ENCODE measurements at places on chromosomes 11 and 22.

DNA sequence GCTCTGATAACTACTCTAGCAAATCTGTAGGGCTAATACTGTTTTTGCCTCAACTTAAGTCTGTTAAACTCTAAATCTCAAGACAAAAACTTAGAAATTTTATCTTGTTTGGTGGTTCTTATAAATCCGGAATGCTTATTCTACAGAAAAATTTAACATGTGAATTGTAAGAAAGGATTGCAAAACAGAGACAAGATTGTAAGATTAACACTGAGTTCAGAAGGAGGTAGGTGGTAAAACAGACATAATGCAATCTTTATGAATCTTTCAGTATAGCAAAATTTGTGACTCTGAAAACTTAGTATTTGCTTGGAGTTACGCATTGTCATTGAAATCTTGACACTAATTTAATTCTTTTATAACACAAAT lies 263.9 kb downstream of the SBF2 start:
- DNase-seq = no peak

GRCh38 chr11:74952752-74953151 lies 3.7 kb downstream of the SPCS2 start:
- no peak for DNase-seq

DNA sequence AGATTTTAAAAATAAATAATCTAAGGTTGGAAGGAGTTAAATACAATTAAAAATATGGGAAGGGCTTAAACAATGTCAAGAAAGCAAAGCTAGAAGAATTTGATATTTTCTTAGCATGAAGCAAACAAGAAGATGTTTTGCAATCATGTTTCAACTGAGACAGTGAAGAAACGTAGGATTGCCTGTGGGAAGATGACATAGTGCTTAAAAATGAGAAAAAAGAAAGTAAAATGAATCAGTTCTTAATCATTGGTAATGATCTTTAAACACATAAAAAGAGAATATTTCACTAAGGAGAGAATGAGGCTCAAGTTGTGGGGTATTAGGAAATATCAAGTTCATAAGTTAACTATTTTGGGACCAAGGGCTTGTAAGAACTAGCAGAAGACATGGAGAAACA lies 855.0 kb downstream of the METTL15 start:
- no peak for DNase-seq

DNA sequence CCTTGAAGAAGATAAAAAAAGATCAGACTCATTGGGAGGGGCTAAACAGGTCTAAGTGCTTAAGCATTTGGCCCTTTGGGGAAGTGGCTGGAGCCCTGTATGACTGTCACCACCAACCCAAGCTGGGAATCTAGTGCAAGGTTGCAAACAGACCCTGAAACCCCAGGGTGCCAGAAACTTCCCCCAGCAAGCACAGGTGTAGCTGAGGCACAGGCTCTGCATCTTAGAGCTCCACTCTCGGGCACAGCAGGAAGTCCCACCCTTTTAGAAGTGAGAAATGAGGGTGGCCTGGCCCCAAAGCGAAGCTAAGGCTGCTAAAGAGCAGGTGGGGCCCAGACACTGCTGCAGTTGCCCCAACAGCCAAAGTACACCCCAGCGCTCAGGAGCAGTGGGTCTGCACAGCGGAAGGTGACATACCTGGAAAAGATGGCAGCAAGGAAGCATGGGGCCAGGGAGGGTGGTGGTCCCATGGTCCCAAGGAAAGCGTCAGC lies 5.8 kb upstream of the KDM2A start:
- DNase-seq = no peak

- DNase-seq = no peak
These were observed 7.5 kb downstream of the MALAT1 start for GRCh38 chr11:65506290-65506771.

DNA sequence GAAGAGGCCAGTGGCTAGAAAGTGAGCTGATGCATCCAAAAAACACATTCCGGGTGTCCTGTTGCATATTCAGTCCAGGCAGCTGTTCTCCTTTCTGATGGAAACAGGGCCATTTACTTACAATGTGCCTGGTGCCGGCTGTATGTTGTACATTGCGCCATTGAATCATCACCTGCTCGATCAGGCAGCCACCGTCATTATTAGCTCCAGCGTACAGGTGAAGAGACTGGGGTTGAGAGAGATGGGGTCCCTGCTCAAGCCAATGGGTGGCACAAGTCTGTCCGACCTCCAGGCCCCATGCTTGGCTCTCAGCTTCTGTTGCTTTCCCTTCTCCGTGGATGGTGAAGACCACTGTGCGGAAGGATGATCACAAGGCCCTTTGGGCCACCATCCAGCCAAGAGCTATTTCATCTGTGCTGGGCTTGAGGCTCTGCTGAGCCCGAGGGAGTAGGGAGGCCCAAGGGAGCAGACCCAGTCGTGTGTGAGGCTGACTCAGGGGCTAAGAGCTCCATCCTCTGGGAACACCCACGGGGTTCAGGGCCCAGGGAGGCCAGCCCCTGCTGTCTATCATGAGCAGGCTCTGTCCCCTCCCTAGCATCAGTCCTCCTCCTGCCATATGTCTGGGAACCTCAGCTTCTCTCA lies 20.7 kb upstream of the EMID1 start:
- DNase-seq = no peak

DNA sequence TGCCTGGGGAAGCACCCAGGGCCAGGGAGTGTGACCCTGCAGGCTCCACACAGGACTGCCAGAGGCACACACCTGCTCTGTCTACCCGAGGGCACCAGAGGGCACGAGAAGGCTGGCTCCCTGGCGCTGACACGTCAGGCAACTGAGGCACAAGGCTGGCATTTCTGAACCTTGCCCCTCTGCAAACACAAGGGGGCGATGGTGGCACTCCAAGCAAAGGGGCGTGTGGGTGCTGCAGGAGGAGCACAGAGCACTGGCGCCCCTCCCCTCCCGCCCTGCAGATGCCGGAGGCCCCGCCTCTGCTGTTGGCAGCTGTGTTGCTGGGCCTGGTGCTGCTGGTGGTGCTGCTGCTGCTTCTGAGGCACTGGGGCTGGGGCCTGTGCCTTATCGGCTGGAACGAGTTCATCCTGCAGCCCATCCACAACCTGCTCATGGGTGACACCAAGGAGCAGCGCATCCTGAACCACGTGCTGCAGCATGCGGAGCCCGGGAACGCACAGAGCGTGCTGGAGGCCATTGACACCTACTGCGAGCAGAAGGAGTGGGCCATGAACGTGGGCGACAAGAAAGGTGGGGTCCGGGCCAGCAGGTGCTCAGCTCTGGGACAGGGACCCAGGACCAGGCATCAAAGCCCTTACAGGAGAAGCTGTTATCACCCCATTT lies 20.8 kb upstream of the TXNRD2 start:
- DNase-seq = peak; percentile 12

- no peak for DNase-seq
These were observed 18.6 kb downstream of the BDNF start for GRCh38 chr11:27681664-27682063.

DNA sequence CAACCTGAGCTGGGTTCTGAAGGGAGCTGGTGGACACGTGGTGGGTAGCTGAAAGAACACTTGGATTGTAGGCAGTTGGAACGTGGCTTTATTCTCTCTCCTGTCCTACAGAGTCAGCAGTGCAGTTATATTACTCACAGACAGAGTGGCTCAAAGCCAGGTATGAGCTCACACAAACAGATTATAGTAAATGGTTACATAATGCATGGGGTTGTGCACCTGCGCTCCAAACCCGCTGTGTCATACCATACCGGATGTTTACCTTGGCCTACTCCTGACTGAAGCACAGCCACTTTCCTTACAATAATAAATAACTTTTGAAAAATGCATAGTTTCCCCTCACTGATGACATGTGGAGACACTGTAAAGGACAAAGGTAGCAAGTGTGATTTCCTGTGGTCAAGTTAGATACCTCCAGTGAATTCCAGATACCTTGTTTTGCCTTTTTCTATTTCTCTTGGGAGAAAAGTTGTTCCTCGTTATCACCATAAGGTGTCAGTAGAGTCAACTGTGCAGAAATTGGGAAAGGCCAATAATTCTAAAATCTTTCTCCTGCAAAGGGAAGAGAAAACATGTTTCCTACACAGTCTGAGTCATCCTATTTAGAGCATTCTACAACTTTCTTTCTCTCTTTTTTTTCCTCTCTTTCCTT lies 13.5 kb downstream of the MS4A6A start:
- no peak for DNase-seq

DNA sequence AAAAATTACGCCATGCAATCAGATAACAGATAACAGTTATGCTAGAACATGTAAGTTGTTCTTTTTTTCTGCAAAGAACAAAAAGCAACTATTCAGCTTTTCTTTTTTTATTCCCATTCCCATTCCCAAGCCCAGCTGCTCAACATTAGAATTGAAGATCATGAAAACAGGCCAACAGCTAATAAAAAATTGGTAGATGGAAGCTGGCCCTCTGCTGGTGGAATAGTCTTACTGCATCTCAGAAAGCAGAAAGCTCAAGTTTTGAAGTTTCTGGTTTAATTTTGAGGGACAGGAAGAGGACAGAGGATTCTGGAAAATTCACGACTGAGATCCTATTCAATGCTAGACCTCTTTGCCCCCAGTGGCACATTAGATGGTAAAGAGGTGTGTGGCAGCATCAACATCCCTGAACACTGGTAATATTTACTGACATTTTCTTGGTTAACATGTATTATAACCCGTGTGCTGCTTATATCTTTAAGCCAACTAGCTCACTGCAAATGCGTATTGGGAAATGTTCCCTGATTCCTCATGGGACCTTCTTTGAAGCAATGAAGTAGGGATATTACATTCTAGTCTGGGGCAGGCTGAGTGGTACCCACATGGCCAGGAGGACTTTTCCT lies 591.2 kb downstream of the OPCML start:
- DNase-seq = peak; percentile 35

GRCh38 chr11:118009864-118010737 lies 23.9 kb downstream of the IL10RA start:
- no peak for DNase-seq

DNA sequence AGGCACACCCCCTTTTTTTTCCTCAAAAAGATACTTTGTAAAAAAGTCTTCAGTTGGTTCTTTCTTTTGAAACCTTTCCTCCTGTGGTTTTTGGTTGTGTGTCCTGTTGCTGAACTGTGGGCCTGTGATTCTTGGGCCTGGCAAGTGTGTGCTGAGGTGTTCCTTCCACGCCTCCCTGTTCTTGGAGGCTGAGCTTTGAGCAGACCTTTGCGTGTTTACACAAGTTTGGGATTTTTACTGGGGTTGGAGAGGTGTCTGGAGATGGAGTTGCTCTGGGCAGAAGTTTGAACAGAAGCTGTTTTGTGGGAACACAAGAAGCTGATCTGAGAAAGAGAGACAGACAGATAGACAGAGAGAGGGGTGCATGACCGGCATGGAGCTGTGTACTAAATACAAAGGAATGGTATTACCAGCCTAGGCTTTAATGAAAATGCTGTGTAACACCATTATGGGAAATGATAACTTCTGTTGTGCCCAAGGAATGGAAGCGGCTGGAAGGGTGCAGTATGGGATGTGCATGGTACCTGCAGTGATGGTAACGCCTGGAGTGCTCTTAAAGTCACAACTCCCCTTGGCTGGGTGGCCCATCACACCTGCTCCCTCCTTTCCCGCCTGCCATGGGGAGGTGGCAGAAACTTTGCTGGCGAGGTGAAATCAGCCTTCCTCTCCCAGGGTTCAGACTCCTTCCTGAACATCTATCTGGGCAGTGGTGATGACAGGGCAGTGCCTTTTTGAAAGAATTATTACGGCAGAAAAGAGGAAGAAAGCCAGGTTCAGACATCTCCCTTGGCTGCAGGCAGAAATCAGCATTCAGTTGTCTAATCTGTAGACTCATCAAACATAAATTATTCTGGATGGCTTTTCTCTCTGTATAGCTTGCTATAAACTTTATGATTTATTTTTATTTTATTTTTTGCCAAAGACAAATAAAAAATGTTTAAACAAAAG lies 70.4 kb downstream of the LDLRAD3 start:
- no peak for DNase-seq

DNA sequence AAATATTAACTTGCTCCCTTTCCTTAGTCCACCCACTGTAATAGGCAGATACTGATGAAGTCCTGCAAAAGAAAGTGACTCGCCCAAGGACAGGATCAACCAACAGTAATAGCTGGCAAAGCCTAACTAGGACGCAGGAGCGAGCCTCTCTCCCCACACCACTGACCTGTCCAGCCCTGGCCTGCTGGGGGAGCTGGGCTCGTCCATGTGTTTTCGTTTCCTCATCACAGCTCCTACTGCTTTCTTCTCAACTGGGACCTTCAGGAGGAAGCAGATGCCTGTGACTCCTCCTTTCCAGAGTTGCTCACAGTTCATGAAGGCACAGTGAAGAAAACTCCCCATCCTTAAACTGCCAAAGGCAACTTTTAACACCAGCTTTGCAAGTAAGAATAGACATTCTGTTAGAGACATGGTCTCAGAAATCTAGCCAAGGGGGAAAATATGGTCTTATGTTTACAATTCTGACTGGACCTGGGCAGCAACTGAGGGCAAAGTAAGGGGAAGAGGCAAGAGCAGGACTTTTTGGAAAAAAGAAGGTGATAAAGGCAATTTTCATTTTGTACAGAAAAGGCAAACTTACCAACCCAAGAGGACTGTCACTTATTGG lies 11.6 kb upstream of the GPHA2 start:
- DNase-seq = no peak

DNA sequence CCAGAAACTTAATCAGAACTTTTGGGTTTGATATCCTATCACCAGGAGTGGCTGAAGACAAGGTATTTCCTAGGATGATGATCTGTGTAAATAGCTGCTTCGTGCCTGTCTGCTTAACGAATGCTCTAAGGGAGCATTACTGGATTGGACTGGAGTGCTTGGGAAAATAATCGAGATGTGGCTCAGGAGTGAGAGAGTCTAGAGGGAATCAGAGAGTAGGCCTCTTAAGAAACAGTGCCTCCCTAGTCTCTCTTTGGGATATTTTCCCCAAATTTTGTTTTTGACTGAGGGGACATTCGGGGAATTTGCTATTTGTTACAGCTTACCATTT lies 2.5 kb downstream of the MAML2 start:
- DNase-seq = no peak

- no peak for DNase-seq
These were observed 1.6 kb upstream of the BRSK2 start for GRCh38 chr11:1387961-1388762.

DNA sequence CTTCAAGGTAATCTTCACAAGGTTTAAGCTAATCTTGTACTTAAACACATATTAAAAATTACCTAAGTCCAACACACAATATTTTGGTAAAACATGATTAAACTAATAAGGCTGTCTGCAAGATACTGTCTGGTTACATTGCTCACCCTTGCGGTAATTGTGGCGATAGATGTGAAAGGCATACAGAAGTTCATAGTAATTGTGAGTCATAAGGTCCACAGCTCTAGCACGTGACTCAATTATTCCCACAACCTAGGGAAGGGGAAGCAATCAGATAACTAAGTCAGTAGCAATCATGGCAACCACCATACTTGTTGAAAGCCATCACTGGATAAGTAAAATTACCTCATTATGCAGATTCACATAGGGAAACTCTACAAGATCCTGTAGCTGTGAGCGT lies 30.5 kb upstream of the FNBP4 start:
- no peak for DNase-seq

GRCh38 chr11:104003491-104003890 lies 32.9 kb upstream of the DDI1 start:
- DNase-seq = no peak

GRCh38 chr11:43381802-43382201 lies 23.1 kb downstream of the TTC17 start:
- DNase-seq = no peak

Data from kidney glomerular epithelial cell (primary cell).